Stimulated activated CD4-positive, alpha-beta T cell treated with anti-CD3 and anti-CD28 coated beads, Interleukin-1b, Interleukin-23, amount 100 ng/mL, for 1 hour (primary cell): ENCODE measurements at places on chromosomes 1 and 21.

DNA sequence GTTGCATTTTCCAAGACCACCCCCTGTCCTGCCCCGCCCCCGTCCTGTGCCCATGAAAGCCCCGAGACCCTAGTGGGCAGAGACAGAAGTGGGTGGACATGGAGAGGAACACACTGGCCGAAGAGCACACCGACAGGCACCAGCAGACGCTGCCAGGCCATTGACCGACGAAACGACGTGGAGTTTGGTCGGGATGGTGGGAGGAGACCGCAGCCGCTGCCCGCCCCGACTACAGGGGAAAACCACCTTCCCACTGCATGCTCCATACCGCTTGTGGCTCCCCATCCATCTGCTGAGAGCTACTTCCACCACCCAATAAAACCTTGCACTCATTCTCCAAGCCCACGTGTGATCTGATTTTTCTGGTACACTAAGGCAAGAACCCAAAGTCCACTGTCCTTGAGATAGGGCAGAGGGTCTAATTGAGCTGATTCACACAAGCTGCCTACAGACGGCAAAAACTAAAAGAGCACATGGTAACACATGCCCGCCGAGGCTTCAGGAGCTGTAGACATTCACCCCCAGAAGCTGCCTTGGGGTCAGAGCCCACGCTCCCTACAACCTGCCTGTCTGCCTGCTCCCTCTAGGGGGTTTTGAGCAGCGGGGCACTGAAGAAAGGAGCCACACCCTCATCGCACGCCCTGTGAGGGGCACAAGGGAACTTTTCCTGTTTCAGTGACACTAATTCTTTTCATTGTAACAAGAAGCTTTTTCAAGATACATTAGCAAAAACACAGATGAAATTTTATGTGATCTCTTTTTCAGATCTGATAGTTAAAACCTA is 81.2 kb upstream of the RAB3GAP2 start:
- no peak for DNase-seq

- DNase-seq: no peak
These were observed 69.1 kb downstream of the SLC66A1 start for GRCh38 chr1:19381261-19381660.

- DNase-seq: no peak
These were observed 11.6 kb upstream of the CD247 start for GRCh38 chr1:167529829-167530474.

- no peak for DNase-seq
These were observed 3.1 kb downstream of the ILDR2 start for GRCh38 chr1:166972193-166972592.

DNA sequence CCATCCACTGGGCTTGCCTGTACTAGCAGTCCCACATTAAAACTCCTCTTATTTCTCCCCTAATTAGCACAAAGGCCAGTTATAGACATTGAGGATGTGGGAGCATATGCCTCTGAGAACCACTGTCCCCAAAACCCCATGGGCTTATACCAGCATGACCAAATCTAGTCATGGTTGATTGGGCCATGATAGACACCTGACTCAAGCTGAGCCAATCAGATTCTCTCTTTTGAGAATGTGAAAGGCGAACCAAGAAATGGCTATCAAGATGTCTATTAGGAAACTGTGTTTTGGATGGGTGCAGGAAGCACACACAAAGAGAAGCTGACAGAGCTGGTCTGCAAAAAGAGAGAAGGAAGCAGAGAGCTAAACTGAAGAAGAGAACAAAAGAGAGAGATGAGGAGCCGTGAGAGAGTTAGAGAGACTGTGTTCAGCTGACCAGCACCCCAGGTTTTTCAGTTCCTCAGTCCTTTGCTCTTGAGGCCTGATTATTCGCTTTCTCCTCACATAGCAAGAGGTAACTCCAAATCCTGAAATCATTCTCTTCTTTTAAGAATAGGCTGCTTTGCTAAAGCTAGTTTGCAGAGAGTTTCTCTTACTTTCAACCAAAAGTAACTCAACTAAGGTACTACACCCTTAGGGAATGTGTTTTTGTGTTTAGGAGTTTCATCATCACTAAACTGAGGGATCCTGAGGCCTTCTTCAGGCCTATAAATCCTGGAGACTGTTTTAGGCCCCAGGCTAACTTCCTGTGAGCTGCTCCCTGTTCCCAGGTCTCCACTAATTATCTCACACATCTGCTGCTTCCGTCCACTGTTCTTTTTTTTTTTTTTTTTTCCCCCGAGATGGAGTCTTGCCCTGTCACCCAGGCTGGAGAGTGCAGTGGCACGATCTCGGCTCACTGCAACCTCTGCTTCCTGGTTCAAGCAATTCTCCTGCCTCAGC is 7.9 kb upstream of the TIPRL start:
- DNase-seq: no peak
